ENCODE measurements at places on chromosomes 3 and 15.

- no peak for DNase-seq
These were observed 2.9 kb downstream of the SAMD7 start for GRCh38 chr3:169914321-169914720.

- no peak for DNase-seq
These were observed 38.1 kb upstream of the IGDCC4 start for GRCh38 chr15:65460741-65461347.

DNA sequence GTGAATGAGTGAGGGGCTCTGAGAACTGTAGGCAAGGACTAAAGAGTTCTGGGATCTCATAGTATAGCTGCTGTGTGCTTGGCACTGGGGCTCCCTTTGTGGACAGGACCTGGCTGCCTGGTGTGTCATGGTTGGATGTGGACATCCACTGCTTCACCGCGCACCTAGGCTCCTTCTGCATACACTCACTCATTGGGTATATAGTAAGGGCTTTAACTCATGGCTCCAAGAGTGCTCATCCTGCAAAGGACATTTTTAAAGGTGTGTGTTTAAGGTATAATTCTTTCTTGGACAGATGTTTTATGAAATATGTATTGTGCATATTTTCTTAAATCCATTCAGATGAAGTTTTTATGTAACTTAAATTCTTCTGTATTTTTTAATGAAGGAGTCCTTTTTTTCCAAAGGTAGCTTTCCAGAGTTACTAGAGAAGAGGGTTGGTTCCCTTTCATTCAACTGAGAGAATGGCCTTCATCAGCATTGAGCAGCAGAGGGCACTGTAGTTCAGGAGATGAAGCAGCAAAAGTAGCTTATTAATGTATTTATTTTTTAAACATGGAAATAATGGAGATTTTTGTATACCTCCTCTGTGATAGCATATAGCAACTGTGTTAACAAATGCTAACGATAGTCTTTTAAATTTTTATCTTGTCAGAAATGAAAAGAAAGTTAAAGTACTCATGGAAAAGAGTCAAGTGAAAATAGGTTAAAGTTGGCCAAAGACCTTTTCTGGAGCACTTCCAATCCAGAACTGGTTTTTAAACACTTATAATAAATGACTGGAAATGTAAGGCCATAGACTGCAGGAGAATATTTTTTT lies 25.2 kb downstream of the OXNAD1 start:
- DNase-seq: peak; percentile 32

DNA sequence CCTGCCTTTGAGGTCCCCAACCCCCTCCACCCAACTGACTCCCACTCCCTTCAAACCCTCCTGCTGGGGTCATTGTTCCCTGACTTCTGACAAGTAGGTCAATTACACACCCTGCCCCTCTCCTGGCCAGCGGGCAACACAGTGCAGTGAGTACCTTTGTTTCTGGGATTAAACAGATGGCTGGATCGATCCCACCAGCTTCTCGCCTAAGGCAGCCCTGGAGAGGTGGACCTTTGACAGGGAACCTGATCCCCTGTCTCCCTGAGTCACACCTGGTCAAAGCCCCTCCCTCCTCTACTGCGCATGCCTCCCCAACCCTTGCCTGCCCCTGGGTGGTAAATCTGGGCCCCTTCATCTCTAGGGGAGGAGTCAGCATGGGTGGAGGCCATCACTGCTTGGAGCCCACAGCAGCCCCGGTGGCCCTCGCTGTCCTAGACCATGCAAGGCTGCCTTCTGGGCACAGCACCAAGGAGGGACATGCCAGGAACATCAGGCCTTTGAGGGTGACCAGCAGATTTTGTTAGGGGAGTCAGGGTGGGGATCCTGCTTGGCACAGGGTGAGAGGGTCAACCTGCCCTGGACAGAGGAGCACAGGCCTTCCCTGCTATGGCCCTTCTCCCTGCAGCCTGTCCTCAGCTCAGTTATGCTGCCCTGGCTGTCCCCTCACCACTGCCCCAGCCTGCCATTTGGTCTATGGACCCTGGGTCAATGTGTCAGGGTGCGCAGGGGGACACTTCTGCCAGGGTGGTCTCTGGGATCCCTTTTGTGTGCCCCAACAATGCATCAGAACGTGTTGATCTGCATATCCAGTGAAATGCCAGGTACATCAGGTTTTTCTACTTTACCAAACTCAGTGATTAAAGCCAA lies 9.8 kb upstream of the PRR23E start:
- peak; percentile 86 for DNase-seq

DNA sequence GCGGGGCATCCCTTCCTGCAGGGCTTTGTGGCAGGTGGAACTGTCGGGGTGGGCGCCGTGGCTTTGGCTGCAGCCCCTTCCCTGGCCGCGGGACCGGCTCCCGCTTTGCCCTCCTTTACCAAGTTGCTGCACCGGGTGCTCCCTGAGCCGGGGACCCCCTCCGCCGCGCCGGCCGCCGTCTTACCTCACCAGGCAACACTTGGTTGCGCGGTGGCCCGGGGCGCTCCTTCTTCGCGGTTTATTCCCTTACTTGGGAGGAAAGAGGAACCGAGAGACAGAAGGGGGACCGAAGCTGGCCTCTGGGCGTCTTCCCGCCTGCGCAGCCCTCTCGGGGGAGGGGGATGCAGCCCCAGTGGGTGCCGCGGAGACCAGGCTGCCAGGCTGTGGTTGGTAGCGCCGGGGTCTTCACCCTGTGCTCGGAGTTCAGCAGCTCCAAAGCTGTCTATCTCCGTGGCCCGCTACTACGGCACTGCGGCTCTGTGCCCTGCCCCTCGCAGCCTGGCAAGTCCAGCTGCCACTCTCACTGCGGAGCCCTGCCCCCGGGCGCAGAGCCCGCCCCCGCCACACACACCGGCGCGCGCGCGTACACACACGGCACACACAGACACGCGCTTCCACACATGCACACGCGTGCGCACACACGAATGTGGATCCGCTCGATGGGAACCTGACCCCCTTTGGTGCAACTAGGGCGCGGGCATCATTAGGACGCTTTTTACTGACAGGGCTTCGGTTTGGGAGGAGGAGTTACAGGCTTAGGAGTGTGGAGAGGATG lies at the start of gene DGKG:
TSS of gene DGKG (minus strand) at position 473 of the 775 bp plus-strand sequence. CDS start 41,775 bp downstream, outside the sequence.
- DNase-seq: peak; percentile 63

GRCh38 chr3:51720292-51721061 lies 13.6 kb downstream of the GRM2 start:
- DNase-seq: no peak

DNA sequence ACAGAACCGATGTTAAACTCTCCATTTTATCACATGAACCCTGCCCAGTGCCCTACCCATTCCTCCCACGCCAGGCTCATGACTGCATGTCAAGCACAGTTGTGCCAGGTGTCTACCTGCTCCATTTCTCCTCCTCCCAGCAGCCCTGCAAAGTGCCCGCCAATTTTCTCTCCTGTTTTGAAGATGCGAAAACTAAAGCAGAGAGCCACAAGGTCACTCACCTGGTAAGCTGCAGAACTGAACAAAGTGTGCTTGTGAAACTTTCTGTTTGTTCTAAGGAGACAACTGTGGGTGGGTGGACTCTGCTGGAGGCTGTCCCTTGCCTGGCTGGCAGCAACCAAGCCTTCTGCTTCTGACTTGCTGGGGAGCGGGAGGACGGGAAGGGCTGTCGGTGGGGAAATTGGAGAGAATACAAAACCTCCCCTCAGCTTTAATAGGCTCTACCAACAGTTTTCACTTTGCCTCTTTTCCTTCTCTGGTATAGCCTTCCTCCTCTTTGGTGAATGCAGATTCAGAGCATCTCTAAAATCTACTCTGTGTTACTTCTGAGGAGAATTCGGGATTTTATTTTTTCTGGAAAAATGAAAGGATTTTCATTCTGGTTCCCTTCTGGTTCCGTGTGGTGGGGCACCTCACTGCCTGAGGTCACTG lies 23.0 kb downstream of the LIMD1 start:
- DNase-seq: no peak

GRCh38 chr3:53154881-53155285 lies 6.1 kb upstream of the PRKCD start:
- no peak for DNase-seq

- DNase-seq: no peak
These were observed 62.2 kb downstream of the TIGIT start for GRCh38 chr3:114356066-114356465.

DNA sequence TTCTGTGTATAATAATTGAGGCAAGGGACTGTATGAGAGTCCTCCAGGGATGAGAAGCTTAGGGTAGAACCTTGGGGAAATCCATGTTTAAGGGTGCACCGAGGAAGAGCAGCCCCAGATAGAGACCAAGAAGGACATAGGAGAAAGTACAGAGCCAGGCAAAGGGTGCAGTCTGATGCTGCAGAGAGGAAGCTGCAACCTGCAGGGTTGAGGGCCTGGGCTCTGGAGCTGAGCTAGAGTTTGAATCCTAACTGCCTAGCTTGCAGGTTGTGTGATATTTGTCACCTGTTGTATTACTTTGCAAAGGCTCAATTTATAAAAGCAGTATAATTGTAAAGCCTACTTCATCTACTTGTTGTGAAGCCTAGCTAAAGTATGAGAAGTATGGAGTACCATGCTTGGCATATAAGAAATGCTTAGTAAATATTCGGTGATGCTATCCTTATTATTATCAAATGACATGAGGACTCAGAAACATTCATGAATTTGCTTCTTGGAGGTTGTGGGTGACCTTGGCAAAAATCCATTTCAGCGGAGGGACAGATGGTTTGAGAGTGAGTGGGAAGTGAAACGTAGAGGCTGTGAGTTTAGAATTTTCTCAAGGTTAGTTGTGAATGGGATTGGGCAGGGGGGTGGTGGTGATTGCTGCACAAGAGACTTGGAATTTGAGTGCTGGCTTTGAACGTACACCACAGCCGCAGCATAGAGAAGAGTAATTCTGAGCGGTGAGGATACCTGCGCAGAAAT lies 43.8 kb downstream of the PLCL2 start:
- DNase-seq: no peak

- no peak for DNase-seq
These were observed 691.9 kb downstream of the NTRK3 start for GRCh38 chr15:87564681-87565080.

DNA sequence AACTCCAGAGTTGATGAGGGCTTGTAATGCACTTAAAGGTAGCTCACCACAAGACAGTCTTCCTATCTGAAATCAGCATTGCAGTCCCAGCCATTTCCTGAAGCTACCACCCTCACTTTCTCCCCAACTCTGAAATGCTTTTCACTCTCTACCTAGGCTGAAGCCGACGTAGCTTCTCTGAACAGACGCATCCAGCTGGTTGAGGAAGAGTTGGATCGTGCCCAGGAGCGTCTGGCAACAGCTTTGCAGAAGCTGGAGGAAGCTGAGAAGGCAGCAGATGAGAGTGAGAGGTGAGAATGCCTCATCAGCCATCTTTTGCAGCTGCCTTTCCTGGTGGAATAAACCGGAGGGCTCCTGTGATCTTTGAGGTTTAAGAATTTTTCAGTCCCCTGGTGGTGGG lies 14.3 kb downstream of the TPM1 start:
- peak; percentile 10 for DNase-seq

- no peak for DNase-seq
These were observed 213.2 kb downstream of the XXYLT1 start for GRCh38 chr3:195057716-195058115.

- no peak for DNase-seq
These were observed 8.4 kb upstream of the LRRC3B start for GRCh38 chr3:26614006-26614685.

DNA sequence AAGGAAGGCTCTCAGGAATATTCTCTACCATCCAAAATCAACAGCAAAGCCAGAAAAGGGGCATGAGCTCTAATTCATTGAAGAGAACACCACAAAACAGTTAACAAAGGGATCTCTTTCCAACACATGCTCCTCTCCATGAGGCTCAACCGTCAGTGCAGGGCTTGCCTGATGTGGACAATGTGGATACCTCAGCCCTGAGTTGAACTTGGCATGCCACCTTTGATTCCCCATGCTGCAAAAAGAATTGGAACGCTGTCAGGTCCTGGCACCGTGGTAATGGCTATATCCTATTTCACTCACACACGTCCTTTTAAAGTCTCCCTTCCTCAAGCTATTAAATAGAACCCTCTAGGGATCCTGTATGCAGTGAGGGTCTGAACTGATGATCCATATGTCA lies 30.7 kb upstream of the IP6K2 start:
- DNase-seq: peak; percentile 90

- DNase-seq: no peak
These were observed 79.2 kb upstream of the COL8A1 start for GRCh38 chr3:99559196-99559595.

- no peak for DNase-seq
These were observed 232.0 kb upstream of the RASGRP1 start for GRCh38 chr15:38796589-38796988.

DNA sequence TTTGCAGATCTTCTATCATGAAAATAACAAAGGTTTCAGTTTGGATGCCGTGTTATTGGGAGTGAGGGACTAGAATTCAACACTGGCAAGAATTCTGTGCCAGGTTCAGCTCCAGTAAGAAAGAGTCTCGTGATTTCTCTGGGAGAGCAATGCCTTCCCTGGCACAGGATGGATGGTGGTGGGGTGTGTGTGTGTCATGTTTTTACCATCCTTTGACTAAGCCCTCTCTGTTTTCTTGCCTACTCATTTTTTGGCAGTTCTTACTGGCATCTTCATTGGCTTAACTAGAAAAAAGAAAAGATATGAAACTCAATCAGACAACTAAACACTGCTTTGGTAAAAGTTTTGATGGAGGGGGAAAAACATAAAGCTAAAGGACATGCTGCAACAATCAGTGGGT lies 86.6 kb downstream of the FMN1 start:
- no peak for DNase-seq

- DNase-seq: no peak
These were observed 110.9 kb downstream of the LMLN start for GRCh38 chr3:198070871-198071270.

- no peak for DNase-seq
These were observed 84.5 kb upstream of the GALNT15 start for GRCh38 chr3:16090024-16090423.

DNA sequence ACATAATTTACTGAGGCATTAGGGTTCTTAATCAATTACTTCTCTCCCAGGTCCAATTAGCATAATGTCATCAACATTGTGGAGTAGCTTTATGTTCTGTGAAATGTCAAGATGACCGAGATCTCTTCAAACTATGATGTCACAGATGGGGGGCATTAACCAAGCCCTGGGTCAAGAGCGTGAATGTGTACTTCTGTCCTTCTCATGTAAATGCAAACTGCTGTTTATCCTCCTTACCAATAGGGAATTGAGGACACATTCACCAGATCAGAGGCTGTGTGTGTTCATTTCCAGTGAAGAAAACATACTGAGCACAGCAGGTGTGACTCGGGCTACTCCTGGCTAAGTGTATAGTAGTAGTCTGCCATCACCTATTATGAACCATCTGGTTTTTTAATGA lies 177.9 kb downstream of the MINAR1 start:
- DNase-seq: no peak

GRCh38 chr15:39756806-39757522 lies 25.7 kb downstream of the FSIP1 start:
- DNase-seq: peak; percentile 47

DNA sequence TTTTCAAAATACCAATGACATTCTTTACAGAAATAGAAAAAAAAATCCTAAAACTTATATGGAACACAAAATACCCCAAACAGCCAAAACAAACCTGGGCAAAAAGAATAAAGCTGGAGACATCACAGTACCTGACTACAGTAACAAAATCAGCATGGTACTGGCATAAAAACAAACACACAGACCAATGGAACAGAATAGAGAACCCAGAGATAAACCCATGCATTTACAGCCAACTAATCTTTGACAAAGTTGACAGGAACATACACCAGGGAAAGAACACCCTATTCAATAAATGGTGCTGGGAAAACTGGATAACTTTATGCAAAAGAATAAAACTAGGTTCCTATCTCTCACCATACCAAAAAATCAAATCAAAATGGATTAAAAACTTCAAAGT lies 36.4 kb downstream of the SCAPER start:
- DNase-seq: no peak
